ENCODE measurements at places on chromosomes 3 and 15.

GRCh38 chr15:96337365-96338023 is 7.0 kb downstream of the NR2F2 start:
- no peak for DNase-seq

- no peak for DNase-seq
Measured at GRCh38 chr3:133277813-133278212, 122.0 kb upstream of the BFSP2 start.

DNA sequence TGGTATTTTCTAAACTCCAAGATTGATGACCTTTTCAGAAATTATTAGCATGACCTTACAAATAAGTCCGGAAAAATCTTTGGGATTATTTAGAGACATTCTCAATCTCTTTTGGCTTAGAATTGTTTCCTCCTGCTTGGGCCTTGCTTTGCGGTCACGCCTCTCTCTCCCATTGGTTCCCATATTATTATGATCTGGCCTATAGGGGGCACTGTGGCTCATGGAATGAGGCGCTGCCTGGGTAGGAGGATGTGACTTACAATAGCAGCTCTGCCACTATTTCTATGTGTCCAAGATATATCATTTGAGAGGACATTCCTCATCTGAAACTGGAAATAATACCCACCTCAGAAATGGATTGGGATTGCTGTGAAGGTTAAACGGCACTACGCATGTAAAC is 464.9 kb downstream of the MFSD1 start:
- no peak for DNase-seq

- no peak for DNase-seq
Measured at GRCh38 chr3:138222131-138222941, 35.2 kb downstream of the ARMC8 start.

GRCh38 chr3:114216186-114216970 is 21.0 kb downstream of the ZNF80 start:
- no peak for DNase-seq

DNA sequence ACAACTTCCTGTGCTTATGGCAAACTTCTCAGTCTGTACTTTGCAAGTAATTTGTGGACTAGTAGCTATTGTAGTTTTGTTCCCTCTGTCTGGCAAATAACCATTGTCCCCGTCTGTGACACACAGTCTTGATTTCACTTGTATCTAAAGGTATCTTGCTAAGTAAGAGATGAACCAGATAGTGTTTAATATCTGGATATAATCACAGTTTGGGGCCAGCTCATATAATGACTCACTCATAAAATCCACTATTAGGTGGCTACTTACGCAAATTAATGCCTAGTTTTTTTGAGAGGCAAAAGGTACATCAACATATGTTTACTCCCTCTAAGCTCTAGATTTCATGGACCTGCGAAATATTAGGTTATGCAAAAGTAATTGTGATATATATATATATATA is 30.4 kb downstream of the VGLL3 start:
- DNase-seq: no peak

GRCh38 chr3:144097163-144097562 is 125.5 kb downstream of the DIPK2A start:
- no peak for DNase-seq

DNA sequence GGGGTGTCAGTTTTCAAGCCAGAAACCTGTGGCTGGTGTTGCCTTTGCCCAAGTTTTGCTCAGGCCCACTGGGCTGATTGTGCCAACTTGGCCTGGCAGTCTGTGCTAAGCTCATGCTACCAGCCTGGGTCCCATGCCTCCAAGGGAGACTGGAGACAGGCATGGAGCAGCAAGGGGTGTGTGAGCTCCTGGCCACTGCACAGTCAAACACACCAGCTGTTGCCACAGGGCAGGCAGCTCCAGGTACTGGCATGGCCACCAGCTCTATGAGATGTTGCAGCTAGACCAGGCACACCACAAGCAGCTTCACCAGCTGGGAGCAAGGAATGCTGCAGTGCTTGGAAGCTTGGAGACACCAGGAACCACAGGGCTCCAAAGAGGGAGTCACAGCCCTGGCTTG is 638.8 kb downstream of the PLOD2 start:
- DNase-seq: no peak

DNA sequence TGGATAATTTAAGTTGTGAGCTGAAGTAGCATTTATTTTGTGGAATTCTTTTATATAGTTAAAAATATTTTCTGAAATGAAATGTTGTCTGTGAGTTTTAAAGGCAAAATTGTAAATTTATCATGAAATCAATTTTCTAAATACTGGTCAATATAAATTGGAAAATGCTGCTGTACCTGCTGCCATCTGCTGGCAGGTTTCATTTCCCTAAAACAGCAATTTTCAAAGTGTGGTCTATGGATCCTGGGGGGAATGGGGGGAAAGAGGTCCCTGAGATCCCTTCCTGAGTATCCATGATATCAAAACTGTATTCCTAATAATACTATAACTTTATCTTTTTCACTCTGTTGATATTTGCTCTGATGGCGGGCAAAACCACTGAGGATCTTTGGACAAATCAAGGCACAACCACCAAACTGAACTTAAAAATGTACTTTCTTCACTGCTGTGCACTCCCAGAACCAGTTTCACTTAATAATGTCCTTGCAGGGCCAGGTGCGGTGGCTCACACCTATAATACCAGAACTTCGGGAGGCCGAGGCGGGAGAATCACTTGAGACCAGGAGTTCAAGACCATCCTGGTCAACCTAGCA is 17.2 kb upstream of the CCR4 start:
- no peak for DNase-seq

DNA sequence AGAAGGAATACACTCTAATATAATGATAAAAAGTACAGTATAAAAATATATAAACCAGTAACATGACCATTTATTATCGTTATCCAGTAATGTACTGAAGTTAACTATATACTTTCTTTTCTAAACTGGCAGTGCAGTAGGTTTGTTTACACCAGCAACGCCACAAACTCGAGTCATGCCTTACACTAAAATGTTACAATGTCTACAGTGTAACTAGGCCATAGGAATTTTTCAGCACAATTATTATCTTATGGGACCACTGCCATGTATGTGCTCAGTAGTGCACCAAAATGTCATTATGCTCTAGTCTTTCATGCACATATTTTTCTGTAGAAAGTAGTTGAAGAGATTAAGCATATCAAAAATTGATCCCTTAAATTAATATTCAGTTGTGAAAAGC is 609.8 kb upstream of the BCHE start:
- DNase-seq: no peak

DNA sequence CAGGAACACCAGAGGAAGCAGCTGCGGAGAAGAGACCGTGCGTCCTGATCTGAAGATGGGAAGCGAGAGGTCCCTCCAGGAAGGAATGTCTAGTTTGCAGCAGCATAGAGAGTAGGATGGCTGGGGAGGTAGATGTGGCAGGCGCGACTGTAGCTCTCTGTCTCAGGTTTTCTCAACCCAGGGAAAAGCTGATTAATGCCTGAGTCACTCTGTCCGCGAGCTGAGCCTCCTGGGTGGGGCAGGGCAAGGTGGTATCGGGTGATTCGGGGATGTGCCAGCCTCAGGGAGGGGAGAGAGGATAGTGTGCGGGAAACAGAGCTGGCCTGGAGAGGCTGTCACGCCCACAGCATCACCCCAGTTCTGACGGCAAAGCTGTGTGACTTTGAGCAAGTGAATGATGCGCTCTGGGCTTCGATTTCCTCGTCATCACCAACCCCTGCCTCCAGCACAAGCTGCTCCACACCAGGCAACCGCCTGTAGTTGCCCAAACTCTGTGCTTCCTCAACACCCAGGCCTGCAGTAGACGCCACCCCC is 28.4 kb downstream of the CPN2 start:
- no peak for DNase-seq

DNA sequence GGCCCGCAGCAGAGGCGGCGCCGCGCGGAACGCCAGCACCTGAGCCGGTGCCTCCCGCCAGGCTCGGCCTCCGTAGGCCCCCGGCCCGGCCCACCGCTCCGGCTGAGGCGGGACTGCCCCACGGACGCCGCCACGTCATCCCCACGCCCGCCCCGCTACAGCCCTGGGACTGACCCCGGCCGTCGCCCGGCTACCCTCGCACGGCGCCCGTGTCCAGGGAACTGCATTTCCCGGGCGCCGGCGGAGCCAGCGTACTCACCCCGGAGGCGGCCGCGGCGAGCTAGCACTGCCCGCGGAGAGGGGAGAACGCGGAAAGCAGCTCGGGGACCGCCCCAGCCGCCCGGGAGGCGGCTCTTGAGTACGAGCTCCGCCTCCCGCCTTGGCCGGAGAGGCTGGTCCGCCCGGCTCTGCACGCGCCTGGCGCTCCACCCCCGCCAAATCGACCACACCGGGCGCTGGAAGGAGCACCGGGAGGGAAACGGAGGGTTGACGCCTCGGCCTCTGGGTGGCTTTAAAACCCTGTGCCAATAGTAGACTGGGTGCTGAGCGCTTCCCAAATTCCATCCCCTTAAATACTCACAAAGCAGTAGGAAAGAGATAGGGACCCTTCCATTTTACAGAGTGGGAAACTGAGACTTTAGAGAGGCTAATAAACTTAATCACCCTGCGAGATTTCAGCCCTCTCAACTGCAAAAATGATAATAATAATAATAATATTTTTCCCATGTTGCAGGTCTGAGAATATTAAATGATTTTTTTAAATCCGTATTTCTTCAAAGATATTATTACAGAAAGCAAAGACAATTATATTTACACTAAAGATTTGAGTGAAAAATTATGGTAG is at the start of gene B4GALT4:
B4GALT4 (minus strand) TSS at position 288 of the 844 bp plus-strand sequence. CDS start 10,779 bp downstream, outside the sequence.
- DNase-seq: peak; percentile 79

GRCh38 chr3:177960014-177960413 is 576.2 kb upstream of the KCNMB2 start:
- DNase-seq: no peak

DNA sequence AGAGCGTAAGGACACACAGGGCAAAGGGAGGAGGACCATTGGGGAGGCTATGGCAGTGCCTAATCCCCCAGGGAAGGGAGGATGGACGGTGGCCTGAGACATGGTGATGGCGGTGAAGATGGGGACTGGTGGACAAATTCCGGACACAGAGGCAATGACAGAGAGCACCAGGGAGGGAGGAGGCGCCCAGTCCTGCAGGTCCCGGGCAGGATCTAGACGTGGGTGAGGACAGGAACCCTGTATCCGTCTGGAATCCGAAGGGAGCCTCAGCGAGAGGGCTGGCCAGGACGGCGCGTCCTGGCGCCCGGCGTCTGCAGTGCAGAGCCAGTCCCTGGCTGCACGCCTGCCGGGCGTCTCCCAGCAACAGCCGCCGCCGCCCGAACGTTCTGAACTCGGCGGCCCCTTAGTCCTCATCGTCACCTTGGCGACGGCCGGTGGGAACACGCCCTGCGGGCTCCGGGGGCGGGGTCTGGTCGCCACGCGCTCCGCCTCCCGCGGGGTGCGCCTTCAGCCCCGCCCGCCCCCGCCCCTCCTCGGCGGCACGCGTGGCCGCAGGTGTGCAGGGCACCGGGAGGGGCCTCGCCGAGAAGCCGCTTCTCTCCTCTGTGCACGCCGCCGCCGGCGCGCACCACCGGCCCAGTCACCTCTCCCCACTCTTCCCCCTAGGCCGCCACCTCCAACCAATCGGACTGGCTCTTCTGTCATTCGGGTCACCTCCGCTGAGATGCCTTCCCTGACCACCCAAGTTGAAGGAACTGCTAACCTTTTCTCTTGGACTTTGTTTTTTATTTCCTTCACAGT is 11.6 kb downstream of the XIRP1 start:
- DNase-seq: peak; percentile 56

- no peak for DNase-seq
Measured at GRCh38 chr3:132196113-132196512, 121.1 kb upstream of the ACP3 start.

- no peak for DNase-seq
Measured at GRCh38 chr3:86990012-86990733, 776 bp downstream of the VGLL3 start.

DNA sequence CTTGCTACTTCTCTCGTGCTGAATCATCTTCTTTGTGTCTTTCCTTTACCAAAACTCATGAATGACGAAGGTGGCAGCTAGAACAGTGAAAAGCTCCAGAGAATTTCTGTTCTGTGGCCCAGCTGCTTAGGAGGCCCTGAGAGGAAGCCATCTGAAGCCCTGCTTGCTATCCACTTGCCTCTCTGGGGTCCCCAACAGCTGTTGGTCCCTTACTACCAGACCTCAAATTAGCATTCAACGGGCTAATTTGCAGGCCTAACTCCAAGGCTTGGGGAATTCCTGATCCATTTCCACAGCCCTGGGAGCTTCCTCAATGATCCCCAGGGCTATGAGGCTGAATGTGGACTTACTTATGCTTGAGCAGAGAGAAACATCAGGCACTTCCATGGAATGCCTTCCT is 37.5 kb upstream of the FSTL1 start:
- no peak for DNase-seq

DNA sequence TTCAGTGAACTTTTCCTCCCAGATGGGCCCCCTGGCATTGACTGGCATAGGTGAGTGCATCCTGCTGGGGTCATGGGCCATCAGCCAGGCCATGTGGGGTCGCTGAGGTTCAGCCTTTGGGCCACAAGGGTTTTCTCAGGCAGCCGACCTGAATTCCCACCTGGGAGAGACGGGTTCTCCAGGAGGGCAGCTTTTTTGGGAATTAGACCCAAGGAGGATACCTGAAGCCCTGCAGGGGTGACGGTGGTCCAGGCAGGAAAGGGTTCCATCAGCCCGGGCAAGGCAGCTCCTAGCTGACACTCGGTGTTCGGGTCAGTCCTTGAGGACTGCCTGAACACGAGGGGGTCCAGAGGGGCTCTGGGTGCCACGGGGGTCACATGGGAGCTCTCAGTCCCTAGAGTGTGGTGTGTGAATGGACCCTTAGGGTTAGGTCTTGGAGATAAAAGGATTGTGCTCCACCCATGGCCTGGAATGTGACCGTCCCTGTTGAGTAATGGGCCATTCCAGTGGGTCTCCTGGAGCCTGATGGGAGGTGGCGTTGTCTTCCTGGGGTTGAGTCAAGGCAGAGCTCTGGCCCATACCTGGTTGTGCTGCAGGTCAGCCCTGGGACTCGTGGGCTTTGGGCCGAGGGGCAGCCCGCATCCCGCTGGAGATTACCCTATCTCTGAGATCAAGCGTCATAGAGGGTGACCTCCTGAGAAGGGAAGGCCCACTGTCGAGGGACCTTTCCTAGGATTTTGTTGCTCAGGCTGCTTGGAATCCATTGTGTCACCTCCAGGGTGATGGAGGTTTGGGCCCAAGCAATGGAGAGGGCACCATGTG is 192.8 kb downstream of the UBE3A start:
- DNase-seq: no peak

- no peak for DNase-seq
Measured at GRCh38 chr3:58104712-58105111, 96.5 kb downstream of the FLNB start.
